CD4-positive, alpha-beta T cell (primary cell): ENCODE measurements at places on chromosomes 2 and 18.

GRCh38 chr2:36731941-36732672, 35.6 kb downstream of the VIT start:
- DNase-seq, result no peak

- DNase-seq, result no peak
Measured at GRCh38 chr2:42726680-42727079, 37.3 kb downstream of the OXER1 start.

DNA sequence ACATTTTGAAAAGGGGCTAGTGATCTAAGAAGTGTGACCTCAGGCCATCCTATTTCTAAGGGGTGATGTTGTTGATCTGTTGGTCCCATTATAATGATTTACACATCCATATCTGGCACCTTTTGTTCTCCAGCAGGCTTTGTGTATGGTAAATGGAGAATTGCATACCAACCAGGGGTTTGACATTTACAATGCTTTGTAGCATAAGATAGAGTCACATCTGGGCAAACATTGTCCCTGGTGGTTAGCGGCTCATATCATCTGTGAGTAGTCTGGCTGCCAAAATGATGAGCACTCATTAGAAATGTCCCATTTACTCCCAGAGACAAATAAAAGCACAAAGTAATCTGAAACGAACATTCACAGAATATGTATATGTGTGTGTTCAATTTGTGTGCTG, 1775.5 kb upstream of the CELF4 start:
- DNase-seq, result no peak

- DNase-seq, result no peak
Measured at GRCh38 chr2:31049916-31050588, 88.2 kb downstream of the GALNT14 start.

DNA sequence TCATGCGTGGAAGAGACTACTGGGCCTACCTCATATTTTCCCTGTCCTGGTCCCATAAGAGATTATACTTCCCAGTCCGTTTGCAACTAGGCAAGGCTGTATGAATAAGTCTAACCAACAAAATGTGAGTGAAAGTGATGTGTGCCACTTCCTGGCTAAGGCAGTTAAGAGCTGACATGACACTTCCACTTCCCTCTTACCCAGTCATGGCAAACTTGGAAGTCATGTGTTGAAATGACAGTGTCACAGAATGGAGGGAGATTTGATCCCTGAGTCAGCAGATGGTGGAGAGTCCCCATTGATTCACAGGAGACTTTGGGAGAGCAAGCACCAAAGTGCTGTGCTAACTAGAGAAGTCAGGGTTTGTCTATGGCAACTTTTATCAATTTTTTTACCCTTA, 36.4 kb downstream of the TACR1 start:
- DNase-seq, result no peak

DNA sequence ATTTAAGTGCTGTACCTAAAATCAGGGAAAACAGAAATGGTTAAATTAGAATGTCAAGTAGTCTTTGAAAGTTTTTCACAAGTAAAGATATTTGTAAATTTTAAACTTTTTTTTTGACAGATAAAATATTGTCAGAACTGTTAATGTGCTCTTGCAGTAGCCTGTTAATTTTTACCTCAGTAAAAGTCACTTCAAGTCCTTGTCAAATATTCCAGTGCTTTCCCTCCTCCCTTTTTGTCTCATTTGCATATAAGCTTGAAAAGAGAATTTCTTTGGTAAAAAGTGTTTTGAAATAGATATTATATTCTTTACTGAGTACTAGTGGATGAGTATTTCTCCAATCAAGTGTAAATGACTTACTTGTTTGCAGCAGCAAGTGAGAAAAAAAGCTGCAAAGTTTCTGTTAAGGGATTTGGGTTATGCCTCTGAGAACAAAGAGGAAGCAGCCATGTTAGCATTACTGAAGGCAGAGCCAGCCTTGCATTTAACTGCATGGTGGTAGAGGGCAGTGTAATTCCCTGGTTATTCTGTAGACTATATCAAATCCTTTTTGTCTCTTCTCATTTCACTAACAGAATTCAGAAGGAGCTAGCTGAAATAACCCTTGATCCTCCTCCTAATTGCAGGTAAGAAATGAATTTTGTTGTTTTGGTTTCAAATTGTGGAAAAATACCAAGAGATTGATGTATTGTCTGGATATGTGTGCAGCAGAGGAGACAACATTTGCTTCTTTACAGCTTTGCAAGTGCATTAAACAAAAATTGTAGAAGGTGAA, 3.2 kb downstream of the UBE2E3 start:
- no peak for DNase-seq

GRCh38 chr2:232418466-232419244, 12.0 kb downstream of the ALPG start:
- DNase-seq, result no peak

DNA sequence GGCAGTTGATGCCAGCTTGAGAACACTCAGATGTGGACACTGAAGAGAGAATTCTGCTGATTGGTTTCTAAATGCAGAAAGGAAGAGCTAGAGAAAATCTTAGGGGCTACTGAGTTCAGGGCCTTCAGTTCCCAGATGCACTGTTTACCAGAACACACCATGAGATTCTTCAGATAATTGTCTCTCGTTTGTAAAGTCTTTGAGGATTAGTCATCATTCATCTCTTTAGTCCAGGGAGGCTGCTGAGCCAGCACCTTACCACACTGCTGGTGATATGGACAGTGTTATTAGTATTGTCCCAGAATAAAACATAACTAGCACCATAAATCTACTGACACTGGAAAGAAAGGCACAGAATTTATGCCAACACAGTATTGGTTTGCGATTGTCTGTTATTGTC, 690.8 kb upstream of the CELF4 start:
- DNase-seq, result no peak

DNA sequence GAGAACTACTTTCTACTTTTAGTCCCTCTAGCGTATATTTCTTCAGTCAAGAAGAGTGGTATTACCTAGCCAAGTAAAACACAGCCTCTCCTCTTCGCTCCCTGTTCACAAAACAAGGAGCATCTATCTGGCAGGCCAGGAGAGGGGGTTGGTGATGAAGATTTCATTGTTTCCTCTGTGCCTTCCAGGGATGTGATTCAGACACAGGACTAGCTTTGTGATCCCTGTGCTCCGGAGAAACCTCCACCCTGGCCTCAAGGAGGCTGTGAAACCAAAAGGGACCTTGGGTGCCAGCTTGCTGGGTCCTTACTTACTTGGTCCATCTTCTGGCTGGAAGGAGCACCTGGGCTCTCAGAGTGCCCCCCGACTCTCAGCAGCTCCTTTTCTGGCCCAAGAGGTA, 5.7 kb downstream of the RHOB start:
- DNase-seq, result no peak

GRCh38 chr18:3055816-3056215, 42.9 kb upstream of the LPIN2 start:
- no peak for DNase-seq

DNA sequence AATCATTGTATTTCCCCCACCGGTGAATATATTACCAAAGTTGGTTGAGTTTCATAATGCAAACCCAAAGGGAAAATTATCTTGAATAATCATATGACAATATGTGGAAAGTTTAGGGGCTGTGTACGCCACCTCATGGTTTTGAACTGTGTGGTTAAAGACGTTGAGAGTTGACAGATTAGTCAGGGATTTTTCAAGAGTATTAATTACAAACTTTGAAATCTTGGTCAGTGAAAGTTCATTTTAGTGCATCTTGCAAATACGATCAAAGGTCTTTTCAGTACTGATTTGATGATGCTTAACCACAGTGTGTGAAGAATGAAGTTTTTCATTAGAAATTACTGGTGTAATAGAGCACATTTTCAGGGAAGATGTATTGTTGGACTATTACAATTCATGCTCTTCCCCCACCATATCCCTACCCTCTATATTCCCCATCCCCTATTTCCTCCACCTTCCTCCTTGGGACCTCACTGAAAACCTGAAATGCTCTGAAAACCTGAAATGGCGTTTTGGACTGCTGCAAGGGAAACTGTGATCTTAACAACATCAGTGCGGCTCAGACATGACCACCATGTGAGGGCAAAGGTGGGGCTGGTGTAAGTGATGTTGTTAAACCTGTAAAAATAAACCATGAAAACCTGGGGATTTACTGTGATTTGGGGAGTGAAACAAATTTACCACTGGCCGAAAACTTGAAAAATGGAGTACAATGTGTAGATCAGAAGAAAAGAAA, 4.5 kb upstream of the BCL2L11 start:
- DNase-seq, result no peak

DNA sequence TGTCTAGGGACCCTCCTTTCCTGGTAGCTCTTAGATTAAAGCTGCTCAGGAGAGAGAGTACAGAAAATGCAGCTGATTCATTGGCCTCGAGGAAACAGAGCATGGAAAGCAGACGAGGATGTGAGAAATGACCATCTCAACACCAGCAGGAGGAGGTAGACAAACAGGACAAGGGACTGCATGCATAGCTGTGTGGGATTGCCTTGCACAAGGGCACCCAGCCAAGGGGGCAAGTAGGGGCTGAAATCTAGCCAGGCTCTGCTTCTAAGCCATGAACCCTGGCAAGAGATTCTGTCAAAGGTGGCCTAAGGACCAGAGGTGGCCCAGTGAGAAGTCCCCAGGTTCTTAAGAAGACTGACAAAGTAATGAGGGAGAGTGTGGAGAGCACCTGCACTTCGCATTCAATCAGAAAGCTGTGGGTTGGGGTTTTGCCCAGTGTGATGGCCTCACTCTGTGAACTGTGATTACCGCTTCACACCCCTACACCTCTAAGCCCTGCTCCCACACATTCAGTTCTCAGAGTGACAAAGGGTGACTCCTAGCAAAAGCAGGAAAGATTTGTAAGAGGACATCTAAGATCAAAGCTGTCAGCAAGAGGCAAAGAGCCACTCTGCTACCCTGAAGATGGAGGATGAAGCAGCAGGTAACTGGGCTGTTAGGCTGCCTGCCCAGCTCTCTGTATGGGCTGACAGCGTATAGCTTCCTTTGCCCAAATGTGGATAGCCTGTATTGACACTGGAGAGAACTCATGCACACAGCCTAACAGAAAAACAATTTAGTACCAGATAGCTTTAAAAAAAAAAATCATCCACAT, 151.3 kb upstream of the PELI1 start:
- DNase-seq, result no peak

DNA sequence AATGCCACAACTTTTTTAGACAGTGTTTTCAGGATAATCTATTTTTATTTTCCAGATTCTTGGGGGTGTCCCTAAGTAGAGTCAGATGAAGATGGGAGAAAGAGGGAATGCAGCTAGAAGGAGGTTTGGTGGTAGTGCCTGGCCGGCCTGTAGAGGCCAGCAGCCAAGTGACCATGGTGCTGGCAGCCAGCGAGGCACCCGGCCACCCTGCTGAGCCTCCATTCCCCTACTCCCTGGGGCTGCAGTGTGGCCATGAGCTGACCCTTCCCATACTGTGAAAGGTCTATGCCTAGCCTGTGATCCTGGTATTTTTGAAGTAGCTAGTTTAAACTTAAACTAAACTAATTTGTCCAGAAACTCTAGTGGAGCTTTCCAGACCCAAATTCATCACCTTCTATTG, 268.6 kb downstream of the CYRIA start:
- no peak for DNase-seq

- no peak for DNase-seq
Measured at GRCh38 chr2:65487404-65487803, 55.0 kb upstream of the SPRED2 start.

GRCh38 chr18:78610179-78610578, 369.4 kb upstream of the SALL3 start:
- no peak for DNase-seq

- DNase-seq, result no peak
Measured at GRCh38 chr2:227759411-227760118, 13.9 kb downstream of the SCYGR8 start.

DNA sequence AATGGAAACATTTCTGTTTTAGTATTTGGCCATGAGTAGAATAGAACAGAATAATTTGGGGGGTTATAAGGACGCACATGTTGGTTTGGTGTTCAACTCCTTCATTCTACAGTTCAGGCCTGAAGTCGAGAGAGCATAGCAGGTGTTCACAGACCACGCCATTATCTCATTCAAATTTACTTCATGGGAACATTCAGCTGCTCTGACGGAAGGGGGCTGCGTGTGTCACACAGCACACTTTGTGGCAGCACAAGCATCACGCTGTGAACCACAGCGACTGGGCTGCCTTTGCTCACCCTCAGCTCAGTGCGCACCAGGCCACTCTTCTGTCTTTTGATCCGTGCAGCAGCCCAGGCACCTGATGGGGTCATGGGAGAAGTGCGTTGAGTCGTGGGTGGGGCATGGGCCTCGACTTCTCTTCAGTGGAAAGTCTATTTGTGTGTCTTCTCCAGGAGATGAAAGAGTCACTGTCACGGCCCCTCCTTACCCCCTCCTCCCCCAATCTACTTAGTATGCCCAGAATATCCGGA, 348.6 kb upstream of the SALL3 start:
- DNase-seq, result no peak

- DNase-seq, result no peak
Measured at GRCh38 chr18:22098563-22098989, 70.8 kb upstream of the GATA6 start.

DNA sequence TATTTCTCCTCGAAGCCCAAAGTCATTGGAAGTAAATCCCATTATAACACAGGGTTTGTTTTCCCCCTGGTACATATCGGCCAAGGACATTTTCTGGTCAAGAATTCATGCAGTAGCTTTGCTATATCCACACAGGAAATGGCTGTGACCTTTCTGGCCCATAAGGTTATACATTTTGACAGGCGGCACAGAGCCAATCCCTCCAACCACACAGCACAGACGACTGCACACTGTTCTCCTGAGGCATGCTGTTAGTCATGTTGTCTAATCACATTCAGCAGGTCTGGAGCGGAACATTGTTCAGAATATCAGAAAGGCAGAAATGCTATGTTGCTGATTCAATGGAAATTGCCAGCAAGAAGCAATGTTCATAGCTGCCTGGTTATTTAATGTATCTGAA, 742.3 kb upstream of the SLC8A1 start:
- no peak for DNase-seq

- DNase-seq, result no peak
Measured at GRCh38 chr2:100244881-100245605, 77.3 kb downstream of the LONRF2 start.

- DNase-seq, result no peak
Measured at GRCh38 chr2:200700856-200701255, 110.9 kb upstream of the BZW1 start.

- no peak for DNase-seq
Measured at GRCh38 chr2:24123922-24124580, 782 bp downstream of the FAM228B start.

DNA sequence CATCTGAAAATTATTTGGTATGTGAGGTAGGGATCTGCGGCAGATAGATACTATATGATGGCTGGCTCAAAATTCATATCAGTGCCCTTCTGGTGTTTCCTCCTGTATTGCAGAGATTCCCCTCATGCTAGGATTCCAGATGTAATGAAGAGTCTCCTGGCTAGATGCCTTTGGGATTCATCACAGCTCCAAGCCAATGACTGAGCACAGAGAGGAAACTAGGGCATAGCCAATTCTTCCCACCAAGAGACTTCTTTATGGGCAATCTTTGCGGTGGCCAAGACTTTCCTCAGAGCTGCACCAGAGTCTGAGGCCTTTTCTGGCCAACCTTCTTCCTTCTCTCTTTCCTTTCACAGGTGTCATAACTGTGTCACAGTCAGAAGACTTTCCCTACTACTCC, 25.5 kb upstream of the CIB4 start:
- DNase-seq, result no peak
